Tibial nerve (tissue), 4 donors: ENCODE measurements at places on chromosomes 13 and 19. TPM values are rescaled to one million over a fixed set of nuclear protein-coding genes. Genes with fewer than 3 reads are reported as not detected.

ZNF709 gene
- 4.8 TPM for total RNA-seq

LGALS4 gene
- total RNA-seq, result not detected

RFXAP gene
- total RNA-seq, result 4.8 TPM

ZNF44 gene
- total RNA-seq, result 13.5 TPM

PLPPR3 gene
- not detected for total RNA-seq

LGALS14 gene
- total RNA-seq, result not detected

TUBA3C gene
- not detected for total RNA-seq

SERPINE3 gene
- 0.20 TPM for total RNA-seq

DNA sequence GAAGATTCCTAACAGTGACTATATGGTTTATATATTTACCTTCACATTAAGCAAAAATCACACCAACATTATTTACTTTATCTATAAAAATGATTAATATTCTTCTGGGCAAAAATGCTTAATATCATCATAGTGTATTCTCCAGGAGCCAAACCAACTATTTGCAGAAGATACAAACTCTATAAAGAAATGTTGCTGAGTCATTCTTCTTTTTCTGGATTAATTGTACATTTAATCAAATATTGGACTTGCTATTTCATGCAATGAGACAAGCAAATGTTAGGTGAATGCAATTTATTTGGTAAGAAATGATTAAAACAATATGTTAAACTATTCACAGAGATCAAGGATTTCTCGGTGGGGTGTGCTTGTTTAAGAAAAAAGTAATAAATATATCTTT is 1075.8 kb downstream of the PCDH9 start:
- H3K4me3 ChIP-seq, result no peak overlapping the region
- H3K27me3 ChIP-seq, result no peaks in the 10 kb centered on the region
- no peak for DNase-seq
- no peaks in the 10 kb centered on the region for H3K4me1 ChIP-seq

- H3K36me3 ChIP-seq, result no peaks in the 10 kb centered on the region
- no peak overlapping the region for H3K4me3 ChIP-seq
- H3K27ac ChIP-seq, result no peak overlapping the region
- H3K4me1 ChIP-seq, result no peaks in the 10 kb centered on the region
- no peaks in the 10 kb centered on the region for H3K27me3 ChIP-seq
Observed at GRCh38 chr13:78265098-78265497, 338.3 kb downstream of the POU4F1 start.

GRCh38 chr19:58218899-58219298 is 9.8 kb upstream of the ZNF544 start:
- H3K4me3 ChIP-seq, result no peak overlapping the region
- H3K27ac ChIP-seq, result no peak overlapping the region
- H3K4me1 ChIP-seq, result no peaks in the 10 kb centered on the region
- H3K27me3 ChIP-seq, result no peaks in the 10 kb centered on the region

- H3K4me3 ChIP-seq, result peak overlapping the region; percentile 62
- peak overlapping the region; percentile 89 for H3K27ac ChIP-seq
- no peaks in the 10 kb centered on the region for H3K27me3 ChIP-seq
- no peak for DNase-seq
- peaks cover 26% of the 10 kb centered on the region for H3K4me1 ChIP-seq
Observed at GRCh38 chr19:20660473-20661140, 764 bp downstream of the ZNF626 start.

- H3K4me3 ChIP-seq, result no peak overlapping the region
- no peaks in the 10 kb centered on the region for H3K27me3 ChIP-seq
- no peaks in the 10 kb centered on the region for H3K36me3 ChIP-seq
- H3K27ac ChIP-seq, result no peak overlapping the region
- H3K4me1 ChIP-seq, result no peaks in the 10 kb centered on the region
Observed at GRCh38 chr13:31957772-31958171, 73.8 kb upstream of the FRY start.

- no peak overlapping the region for H3K27ac ChIP-seq
- H3K27me3 ChIP-seq, result no peaks in the 10 kb centered on the region
- no peaks in the 10 kb centered on the region for H3K36me3 ChIP-seq
- H3K4me3 ChIP-seq, result no peak overlapping the region
- H3K4me1 ChIP-seq, result peaks cover 14% of the 10 kb centered on the region
- DNase-seq, result no peak
Observed at GRCh38 chr13:22200440-22200839, 529.6 kb downstream of the FGF9 start.

- H3K27ac ChIP-seq, result peak overlapping the region; percentile 61
- H3K27me3 ChIP-seq, result no peaks in the 10 kb centered on the region
- no peak overlapping the region for H3K4me3 ChIP-seq
- no peaks in the 10 kb centered on the region for H3K36me3 ChIP-seq
- no peak for DNase-seq
Observed at GRCh38 chr19:18648973-18649315, 12.1 kb downstream of the KLHL26 start.

- no peak overlapping the region for H3K27ac ChIP-seq
- peaks cover 4% of the 10 kb centered on the region for H3K36me3 ChIP-seq
- peaks cover 5% of the 10 kb centered on the region for H3K4me1 ChIP-seq
- DNase-seq, result peak; percentile 53
- no peaks in the 10 kb centered on the region for H3K27me3 ChIP-seq
- H3K4me3 ChIP-seq, result no peak overlapping the region
Observed at GRCh38 chr13:110471833-110472162, 89.7 kb downstream of the RAB20 start.

GRCh38 chr19:13275016-13275722 is 125.0 kb downstream of the IER2 start:
- no peaks in the 10 kb centered on the region for H3K27me3 ChIP-seq
- H3K27ac ChIP-seq, result no peak overlapping the region
- H3K36me3 ChIP-seq, result no peaks in the 10 kb centered on the region
- H3K4me3 ChIP-seq, result no peak overlapping the region

DNA sequence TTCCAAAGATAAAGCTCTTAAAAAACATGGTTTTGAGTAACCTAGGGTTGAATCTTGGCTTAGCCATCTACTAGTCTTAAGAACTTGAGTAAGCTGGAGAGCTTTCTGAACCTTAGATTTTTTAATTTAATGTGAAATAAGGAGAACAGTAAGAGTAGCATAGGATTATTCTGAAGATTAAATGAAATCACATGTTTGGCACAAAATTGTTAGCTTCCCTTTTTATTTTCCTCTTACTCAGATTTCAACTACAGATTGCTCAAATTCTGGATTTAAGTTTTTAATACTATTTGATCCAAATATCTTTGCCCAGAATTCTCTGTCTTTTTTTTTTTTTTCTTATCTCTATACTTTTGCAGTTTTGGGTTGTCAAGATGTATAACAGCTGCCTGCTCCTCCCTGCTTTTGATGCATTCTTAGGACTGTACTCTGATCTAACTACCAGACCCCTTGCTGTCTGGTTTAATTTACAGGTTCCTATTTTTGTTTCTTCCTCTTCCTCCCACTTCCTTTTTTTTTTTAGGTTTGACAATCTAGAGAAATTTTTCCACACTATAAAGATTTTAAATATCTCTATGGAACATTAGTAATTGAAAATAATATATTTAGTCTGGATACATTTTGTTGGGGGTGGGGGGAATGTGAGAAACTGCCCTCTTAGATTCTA is 12.3 kb downstream of the POMP start:
- DNase-seq, result no peak
- no peaks in the 10 kb centered on the region for H3K27me3 ChIP-seq
- H3K4me1 ChIP-seq, result no peaks in the 10 kb centered on the region
- no peak overlapping the region for H3K4me3 ChIP-seq

- DNase-seq, result no peak
- H3K27me3 ChIP-seq, result no peaks in the 10 kb centered on the region
- H3K4me3 ChIP-seq, result no peak overlapping the region
- no peaks in the 10 kb centered on the region for H3K4me1 ChIP-seq
- H3K36me3 ChIP-seq, result no peaks in the 10 kb centered on the region
- H3K27ac ChIP-seq, result no peak overlapping the region
Observed at GRCh38 chr13:36973621-36974295, 25.4 kb downstream of the ALG5 start.

GRCh38 chr19:3346677-3347353 is 19.6 kb upstream of the NFIC start:
- peaks cover 41% of the 10 kb centered on the region for H3K4me1 ChIP-seq
- no peaks in the 10 kb centered on the region for H3K36me3 ChIP-seq
- no peak overlapping the region for H3K4me3 ChIP-seq
- peak; percentile 44 for DNase-seq

DNA sequence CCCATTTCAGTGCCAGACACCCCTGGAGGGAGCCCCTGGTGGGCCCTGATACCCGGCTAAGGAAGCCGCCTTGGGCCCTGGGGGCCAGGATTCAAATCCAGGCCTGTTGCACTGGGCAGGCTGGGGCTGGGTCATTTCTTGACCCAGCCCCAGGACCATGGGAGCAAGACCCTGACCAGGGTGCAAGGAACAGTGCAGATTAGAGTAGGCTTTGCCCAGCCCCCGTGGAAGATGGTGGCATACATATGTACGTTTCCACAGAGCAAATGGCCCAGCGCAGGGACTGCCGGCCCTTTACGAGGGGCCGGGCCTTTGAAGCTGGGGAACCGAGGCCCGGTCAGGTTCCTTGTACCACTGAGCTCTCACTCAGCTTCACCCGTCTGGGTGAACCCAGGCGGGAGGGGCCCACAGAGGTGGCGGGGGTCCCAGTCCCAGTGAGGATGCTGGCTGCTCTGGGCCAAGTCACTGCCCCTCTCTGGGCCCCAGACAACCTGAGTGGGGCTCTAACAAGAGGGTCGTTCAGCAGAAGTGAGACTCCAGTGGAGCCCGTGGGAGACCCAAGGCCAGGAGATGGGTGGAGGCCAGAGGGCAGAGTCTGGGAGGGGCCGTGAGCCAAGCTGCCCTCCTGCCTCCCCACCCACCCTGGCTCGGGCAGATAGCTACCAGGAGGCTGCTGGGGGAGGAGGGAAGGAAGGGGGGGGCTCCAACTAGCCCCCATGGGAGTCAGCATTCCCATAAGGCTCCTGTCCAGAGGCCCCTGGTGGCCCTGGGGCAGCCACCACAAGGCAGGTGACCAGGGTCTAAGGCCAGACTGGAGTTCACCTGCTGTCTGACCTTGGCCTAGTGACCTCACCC is 2.7 kb downstream of the MKNK2 start:
- H3K4me3 ChIP-seq, result peak overlapping the region; percentile 100
- H3K36me3 ChIP-seq, result peaks cover 40% of the 10 kb centered on the region
- DNase-seq, result no peak

GRCh38 chr13:101959016-101959415 is 442.8 kb downstream of the FGF14 start:
- H3K27me3 ChIP-seq, result no peaks in the 10 kb centered on the region
- no peak overlapping the region for H3K27ac ChIP-seq
- no peaks in the 10 kb centered on the region for H3K36me3 ChIP-seq
- H3K4me3 ChIP-seq, result no peak overlapping the region
